ENCODE measurements at places on chromosomes 11 and 22. TPM values are rescaled to one million over a fixed set of nuclear protein-coding genes. Genes with fewer than 3 reads are reported as not detected.

- no peak for DNase-seq
- no peaks in the 10 kb centered on the region for H3K36me3 ChIP-seq
- H3K27ac ChIP-seq = no peak overlapping the region
Observed at GRCh38 chr11:30474151-30474954, 111.8 kb downstream of the MPPED2 start.

DNA sequence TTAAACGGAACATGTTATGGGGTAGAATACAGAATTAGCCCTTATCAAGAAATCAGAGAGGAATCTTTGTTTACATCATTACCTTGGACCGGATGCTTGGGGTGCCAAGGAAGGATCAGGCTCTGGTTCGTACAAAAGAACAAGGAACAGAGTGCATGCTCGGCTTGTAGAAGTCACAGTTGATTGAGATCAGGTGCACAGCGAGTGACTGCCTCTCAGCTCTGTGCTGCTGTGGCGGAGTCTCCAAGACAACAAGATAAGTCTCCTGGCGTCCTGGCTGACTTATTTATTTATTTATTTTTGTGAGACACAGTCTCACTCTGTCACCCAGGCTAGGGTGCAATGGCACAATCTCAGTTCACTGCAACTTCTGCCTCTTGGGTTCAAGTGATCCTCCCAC lies 31.8 kb downstream of the GLB1L2 start:
- DNase-seq = no peak
- H3K27me3 ChIP-seq = peaks cover 4% of the 10 kb centered on the region
- H3K4me1 ChIP-seq = peaks cover 14% of the 10 kb centered on the region
- no peak overlapping the region for H3K4me3 ChIP-seq

DNA sequence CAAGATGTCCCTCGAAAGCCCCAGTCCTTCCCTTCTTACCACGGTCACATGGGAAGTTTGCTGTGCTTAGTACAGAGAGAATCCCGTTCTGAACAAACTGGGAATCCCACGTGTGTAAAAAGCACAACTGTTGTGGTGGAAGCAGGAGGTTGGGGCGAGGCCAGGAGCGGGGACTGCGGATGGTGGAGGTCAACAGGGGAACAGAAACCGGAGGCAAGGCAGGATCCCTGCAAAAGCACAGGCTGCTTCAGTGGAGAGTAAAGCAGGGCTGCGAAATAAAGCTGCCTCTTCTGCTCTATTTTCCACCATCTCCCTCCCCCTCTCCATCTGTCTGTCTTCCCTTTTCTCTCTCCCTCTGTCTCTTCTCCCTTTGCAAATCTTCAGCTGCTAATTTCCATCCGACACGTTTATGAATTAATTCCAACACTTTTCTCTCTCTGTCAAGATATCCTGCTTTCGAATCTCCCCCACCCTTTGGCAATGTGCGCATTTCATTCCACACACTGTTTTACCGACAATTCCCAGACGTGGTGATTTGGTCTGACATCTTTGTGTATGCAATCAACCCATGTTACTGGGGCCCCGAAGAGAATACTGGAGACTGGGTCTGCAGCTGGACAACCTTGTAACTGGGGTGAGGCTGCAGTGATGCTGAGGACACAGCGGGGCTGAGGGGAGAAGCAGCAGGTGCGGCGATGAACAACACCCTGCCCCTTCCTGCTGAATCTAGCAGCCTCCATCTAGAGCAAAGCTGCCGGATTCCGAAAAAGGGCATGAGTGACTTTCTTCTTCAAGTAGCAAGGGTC lies 571.8 kb downstream of the OPCML start:
- DNase-seq = no peak
- no peak overlapping the region for H3K27ac ChIP-seq
- no peaks in the 10 kb centered on the region for H3K36me3 ChIP-seq
- H3K27me3 ChIP-seq = peaks cover 2% of the 10 kb centered on the region

DNA sequence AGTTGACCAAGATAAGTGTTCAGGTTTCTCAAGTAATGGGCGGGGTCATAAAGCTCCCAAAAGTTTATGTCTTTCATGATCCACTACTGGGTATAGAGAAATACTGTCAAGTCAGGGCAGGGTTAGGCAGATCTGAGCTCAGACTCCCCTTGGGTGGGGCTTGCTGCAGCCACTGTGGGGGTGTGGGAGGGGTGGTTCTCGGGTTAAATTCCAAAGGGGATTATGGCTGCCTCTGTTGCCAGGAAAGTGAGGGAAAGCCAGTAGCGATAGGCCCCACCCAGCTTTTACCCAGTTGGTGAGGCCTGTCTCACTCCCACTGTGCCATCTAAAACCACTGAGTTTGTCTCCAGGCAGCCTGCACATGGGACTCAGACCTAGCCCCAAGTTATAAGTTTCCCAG lies 37.8 kb downstream of the DLG2 start:
- H3K4me3 ChIP-seq = no peak overlapping the region
- DNase-seq = no peak
- H3K27ac ChIP-seq = no peak overlapping the region
- no peaks in the 10 kb centered on the region for H3K27me3 ChIP-seq
- no peaks in the 10 kb centered on the region for H3K36me3 ChIP-seq
- H3K4me1 ChIP-seq = no peaks in the 10 kb centered on the region

The SCT gene
- not detected for total RNA-seq

The PKP3 gene
- 0.16 TPM for total RNA-seq

The GGT1 gene
- total RNA-seq = 21.1 TPM

The TAGLN gene
- 14.4 TPM for total RNA-seq

- H3K36me3 ChIP-seq = no peaks in the 10 kb centered on the region
- H3K27me3 ChIP-seq = peaks cover 26% of the 10 kb centered on the region
- no peak overlapping the region for H3K4me3 ChIP-seq
- no peak overlapping the region for H3K27ac ChIP-seq
- no peaks in the 10 kb centered on the region for H3K4me1 ChIP-seq
- DNase-seq = no peak
Observed at GRCh38 chr11:19822531-19822930, 109.9 kb downstream of the NAV2 start.

The WEE1 gene
- total RNA-seq = 0.99 TPM

DNA sequence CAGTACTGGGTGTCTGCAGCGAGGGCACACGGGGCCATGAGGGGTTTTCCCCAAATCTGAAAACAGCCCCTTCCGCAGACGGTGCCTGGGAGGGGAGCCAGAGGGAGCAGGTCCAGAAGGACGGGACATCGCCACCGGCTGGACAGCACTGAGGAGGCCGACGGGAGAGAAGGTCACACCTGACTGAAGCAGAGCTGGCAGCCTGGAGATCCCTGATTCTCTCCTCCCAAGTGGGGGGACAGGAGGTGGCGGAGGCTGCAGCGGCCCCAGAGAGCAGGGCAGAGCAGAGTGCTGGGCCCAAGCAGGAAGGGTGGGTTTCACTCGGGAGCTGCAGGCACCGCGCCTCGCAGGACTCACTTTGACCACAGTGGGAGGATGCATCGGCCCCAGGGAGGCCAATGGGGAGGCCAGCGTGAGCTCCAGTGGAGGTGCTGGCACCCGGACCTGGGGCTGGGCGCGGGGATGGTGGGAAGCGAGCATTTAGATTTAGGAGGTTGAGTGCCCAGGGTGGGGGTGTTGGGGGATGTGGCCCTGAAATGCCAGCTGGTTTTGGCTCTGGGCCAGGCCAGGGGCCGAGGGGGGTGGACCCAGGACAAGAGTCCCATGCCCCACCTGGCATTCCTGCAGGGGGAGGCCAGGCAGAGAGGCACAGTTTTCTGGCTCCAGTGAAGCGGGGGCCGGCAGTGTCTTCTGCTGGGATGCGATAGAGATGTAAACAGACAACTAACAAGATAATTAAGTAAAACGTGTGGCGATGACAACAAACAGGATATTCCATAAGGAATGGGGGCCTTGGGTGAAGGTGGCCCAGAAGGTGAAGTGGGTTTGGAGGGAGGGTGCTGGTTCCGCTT lies 92.3 kb upstream of the FGF3 start:
- H3K27me3 ChIP-seq = peaks cover 52% of the 10 kb centered on the region
- DNase-seq = peak; percentile 58
- no peaks in the 10 kb centered on the region for H3K4me1 ChIP-seq
- no peaks in the 10 kb centered on the region for H3K36me3 ChIP-seq

The KIF18A gene
- 0.39 TPM for total RNA-seq

- no peak overlapping the region for H3K27ac ChIP-seq
- H3K4me3 ChIP-seq = no peak overlapping the region
- no peak for DNase-seq
- no peaks in the 10 kb centered on the region for H3K27me3 ChIP-seq
- no peaks in the 10 kb centered on the region for H3K36me3 ChIP-seq
Observed at GRCh38 chr11:112113539-112114457, 27.1 kb downstream of the SDHD start.

The MAPK11 gene
- 1.2 TPM for total RNA-seq

- no peaks in the 10 kb centered on the region for H3K27me3 ChIP-seq
- H3K36me3 ChIP-seq = no peaks in the 10 kb centered on the region
- H3K4me3 ChIP-seq = no peak overlapping the region
Observed at GRCh38 chr22:31977141-31977841, 33.0 kb downstream of the YWHAH start.

- no peak overlapping the region for H3K27ac ChIP-seq
- DNase-seq = no peak
- H3K4me1 ChIP-seq = no peaks in the 10 kb centered on the region
- H3K27me3 ChIP-seq = peaks cover 6% of the 10 kb centered on the region
Observed at GRCh38 chr11:58941838-58942237, 2.5 kb downstream of the GLYATL1 start.

The RAG2 gene
- not detected for total RNA-seq

DNA sequence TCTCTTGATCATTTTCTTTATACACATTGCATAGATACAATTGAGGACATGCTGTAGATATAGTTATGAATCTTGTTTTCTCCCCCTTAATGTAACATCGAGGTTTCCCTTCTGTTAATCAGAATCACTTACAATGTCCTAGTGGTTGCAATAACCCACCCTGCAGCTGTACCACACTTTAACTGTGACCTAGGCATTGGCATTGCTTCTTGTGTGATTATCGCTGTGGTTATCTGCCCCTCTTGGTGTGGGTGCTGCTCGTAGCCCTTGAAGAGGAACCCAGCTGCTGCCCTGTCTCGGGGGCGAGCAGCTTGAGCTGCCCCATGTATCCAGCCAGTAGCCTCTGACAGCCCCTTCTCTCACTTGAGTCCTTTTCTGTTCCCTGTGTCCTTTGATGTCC lies 1.5 kb downstream of the DGAT2 start:
- no peak overlapping the region for H3K4me3 ChIP-seq
- no peak for DNase-seq
- H3K4me1 ChIP-seq = peaks cover 12% of the 10 kb centered on the region
- H3K27me3 ChIP-seq = peaks cover 17% of the 10 kb centered on the region

The KCNJ1 gene
- total RNA-seq = not detected

GRCh38 chr22:20015187-20015625 lies 1.4 kb downstream of the ARVCF start:
- H3K4me3 ChIP-seq = peak overlapping the region; percentile 73
- H3K27ac ChIP-seq = no peak overlapping the region
- peaks cover 2% of the 10 kb centered on the region for H3K4me1 ChIP-seq

The GTSE1 gene
- total RNA-seq = 0.68 TPM

- DNase-seq = no peak
- H3K4me1 ChIP-seq = peaks cover 2% of the 10 kb centered on the region
- no peak overlapping the region for H3K27ac ChIP-seq
- H3K4me3 ChIP-seq = no peak overlapping the region
Observed at GRCh38 chr22:48299801-48300200, 1527.9 kb downstream of the BRD1 start.

- no peak overlapping the region for H3K27ac ChIP-seq
- DNase-seq = no peak
- H3K4me1 ChIP-seq = peaks cover 27% of the 10 kb centered on the region
- H3K36me3 ChIP-seq = peaks cover 6% of the 10 kb centered on the region
- no peaks in the 10 kb centered on the region for H3K27me3 ChIP-seq
Observed at GRCh38 chr11:65188486-65188885, 6.8 kb downstream of the CAPN1 start.

DNA sequence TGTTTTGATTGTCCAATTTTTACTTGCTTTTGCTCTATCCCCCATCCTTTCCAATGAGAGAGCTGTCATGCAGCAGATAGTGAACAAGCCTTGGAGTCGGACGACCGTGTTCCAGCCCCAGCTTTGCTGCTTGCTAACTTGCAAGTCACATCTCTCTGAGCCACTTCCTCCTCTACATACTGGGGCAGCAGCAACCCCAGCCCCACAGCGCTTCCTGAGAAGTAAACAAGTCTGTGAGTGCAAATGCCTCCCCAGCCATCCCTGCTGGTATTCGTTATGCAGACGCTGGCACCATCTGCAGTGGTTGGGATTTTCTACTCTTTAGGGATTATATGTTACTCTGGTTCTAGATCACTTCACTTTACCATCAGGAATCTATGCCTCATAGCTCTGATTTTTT lies 35.0 kb downstream of the TPBGL start:
- peak; percentile 73 for DNase-seq
- peak overlapping the region; percentile 83 for H3K4me3 ChIP-seq
- H3K27ac ChIP-seq = peak overlapping the region; percentile 99
- peaks cover 39% of the 10 kb centered on the region for H3K36me3 ChIP-seq

The TMEM121B gene
- 0.11 TPM for total RNA-seq

GRCh38 chr22:40417041-40417440 lies 46.6 kb downstream of the SGSM3 start:
- no peak overlapping the region for H3K4me3 ChIP-seq
- H3K4me1 ChIP-seq = peaks cover 64% of the 10 kb centered on the region
- peak overlapping the region; percentile 92 for H3K27ac ChIP-seq
- no peak for DNase-seq

The SUN2 gene
- 1,061 TPM for total RNA-seq

DNA sequence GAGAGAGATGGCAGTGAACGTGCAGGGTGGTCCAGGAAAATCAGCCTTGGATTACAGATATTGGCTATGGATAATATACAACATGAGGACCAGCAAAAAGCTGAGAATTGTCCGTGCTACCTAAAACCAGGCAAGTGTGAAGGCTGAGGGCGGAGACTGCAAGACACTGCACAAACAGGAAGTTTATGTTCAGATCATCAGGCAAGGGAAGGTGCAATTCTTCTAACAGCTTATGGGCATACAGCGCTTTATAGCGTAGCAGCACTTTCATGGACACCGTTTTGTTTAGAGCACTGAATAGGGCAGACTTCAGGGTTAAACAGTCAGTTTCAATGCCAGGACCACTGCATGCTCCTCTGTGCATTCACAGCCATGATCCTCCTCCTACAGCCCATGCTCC lies 93.1 kb upstream of the TMEM45B start:
- no peak overlapping the region for H3K4me3 ChIP-seq
- H3K27ac ChIP-seq = no peak overlapping the region
- no peaks in the 10 kb centered on the region for H3K4me1 ChIP-seq
- no peaks in the 10 kb centered on the region for H3K27me3 ChIP-seq

- no peak for DNase-seq
- H3K4me1 ChIP-seq = peaks cover 11% of the 10 kb centered on the region
- no peak overlapping the region for H3K27ac ChIP-seq
- H3K4me3 ChIP-seq = no peak overlapping the region
Observed at GRCh38 chr11:75423721-75424120, 9.3 kb downstream of the KLHL35 start.

DNA sequence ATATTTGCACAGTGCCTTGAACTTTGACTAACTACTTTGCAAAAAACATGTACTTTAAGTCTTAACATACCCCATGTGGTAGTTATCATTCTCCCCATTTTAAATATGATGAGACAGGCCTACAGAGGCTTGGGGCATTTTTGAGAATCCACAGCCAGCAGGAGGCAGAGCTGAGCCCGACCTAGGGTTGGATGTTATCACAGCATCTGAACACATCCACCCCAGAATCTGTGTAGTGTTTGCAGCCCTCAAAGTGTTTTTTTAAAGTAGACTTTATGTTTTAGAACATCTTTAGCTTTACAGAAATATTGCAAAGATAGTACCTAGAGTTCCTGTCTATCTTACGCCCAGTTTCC lies 17.6 kb downstream of the OTOG start:
- H3K4me3 ChIP-seq = no peak overlapping the region
- no peaks in the 10 kb centered on the region for H3K4me1 ChIP-seq
- H3K27me3 ChIP-seq = peaks cover 2% of the 10 kb centered on the region
- H3K36me3 ChIP-seq = no peaks in the 10 kb centered on the region

GRCh38 chr11:134529212-134530096 lies 117.4 kb upstream of the B3GAT1 start:
- H3K27ac ChIP-seq = no peak overlapping the region
- no peak overlapping the region for H3K4me3 ChIP-seq
- H3K27me3 ChIP-seq = peaks cover 2% of the 10 kb centered on the region
- H3K36me3 ChIP-seq = no peaks in the 10 kb centered on the region
- H3K4me1 ChIP-seq = no peaks in the 10 kb centered on the region

The RAB36 gene
- total RNA-seq = 1.2 TPM

Measured in naive thymus-derived CD8-positive, alpha-beta T cell (primary cell).